ENCODE measurements at places on chromosomes 6 and 20.

GRCh38 chr6:7473805-7474719 lies 67.4 kb upstream of the DSP start:
- no peak for DNase-seq

GRCh38 chr20:38222231-38222922 lies 38.2 kb downstream of the KIAA1755 start:
- no peak for DNase-seq

DNA sequence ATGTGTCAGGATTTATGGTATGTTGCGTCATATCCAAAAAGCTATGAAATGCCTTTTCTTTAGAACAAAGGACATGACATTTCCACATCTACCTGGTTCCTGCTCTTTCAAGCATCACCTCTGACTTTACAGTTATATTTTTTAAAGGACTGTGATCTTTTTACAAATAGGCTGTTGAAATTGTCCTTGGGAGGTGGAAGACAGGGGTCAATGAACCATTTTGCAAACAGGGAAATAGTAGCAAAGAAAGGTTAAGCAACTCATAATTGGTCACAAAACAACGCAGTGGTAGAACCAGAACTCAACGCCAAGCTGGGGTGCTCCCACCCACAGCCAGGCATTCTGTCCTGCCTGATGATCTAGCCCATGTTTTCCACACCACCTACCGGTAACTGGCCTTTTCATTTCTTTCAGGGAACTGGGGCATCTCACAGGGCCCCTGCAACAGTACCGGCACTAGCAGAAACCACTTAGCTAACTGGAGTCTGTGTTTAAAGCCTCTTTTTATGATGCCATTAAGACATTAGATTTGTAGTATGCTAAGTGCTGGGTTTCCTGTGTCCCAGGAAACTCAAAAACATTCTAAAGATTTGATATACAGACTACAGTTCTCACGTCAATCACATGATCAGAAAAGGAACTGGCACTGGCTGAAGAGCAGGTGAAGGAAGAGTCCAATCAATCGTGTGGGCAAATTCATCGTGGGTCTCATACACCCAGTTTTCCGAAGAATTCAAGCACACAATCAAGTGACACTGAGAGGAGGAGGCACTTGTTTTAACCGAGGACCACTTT lies 13.9 kb downstream of the ZNF217 start:
- DNase-seq, result peak; percentile 66

DNA sequence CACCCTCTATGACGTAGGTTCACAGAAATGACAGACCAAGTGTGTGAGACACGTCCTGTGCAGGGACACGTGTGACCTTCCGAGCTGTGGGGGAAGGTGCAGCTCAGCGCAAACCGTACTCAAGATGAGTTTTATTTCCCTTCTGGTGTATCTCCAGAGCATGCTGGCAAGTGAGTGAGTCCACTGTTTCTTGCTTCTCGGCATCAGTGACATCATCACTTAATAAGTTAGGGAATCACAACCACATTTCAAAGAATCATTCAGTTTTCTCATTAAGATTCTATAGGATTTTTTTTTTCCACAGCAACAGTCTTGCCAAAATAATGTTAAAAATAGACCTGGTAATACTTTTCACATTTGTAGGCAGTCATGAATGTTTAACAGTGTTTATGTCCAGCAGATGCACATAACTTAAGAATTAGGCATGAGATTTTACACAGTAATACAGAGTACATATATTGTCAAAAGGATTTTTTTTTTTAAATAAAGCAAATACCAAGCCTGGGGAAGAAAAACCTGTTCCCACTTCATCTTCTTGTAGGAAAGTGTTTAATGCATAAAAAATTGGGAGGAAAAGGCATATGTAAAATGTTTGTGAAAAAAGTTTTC lies 417.8 kb downstream of the CDC5L start:
- peak; percentile 82 for DNase-seq

DNA sequence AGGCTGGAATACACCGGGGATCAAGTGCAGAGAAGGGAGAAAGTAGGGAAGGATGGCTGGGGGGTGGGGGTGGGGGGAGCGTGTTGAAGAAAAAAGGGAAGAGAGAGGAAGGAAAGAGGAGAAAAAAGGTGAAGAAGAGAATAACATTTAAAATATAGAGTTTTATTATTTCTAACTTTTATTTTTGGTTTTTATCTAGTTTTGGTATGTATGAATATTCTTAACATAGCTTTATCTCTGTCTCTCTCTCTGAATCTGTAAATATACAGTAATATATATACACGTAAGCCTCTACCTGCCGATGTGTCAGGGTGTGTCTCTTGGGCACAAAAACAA lies 30.0 kb downstream of the HLA-F start:
- DNase-seq, result no peak

GRCh38 chr6:18165751-18166150 lies 10.5 kb downstream of the KDM1B start:
- DNase-seq, result no peak

DNA sequence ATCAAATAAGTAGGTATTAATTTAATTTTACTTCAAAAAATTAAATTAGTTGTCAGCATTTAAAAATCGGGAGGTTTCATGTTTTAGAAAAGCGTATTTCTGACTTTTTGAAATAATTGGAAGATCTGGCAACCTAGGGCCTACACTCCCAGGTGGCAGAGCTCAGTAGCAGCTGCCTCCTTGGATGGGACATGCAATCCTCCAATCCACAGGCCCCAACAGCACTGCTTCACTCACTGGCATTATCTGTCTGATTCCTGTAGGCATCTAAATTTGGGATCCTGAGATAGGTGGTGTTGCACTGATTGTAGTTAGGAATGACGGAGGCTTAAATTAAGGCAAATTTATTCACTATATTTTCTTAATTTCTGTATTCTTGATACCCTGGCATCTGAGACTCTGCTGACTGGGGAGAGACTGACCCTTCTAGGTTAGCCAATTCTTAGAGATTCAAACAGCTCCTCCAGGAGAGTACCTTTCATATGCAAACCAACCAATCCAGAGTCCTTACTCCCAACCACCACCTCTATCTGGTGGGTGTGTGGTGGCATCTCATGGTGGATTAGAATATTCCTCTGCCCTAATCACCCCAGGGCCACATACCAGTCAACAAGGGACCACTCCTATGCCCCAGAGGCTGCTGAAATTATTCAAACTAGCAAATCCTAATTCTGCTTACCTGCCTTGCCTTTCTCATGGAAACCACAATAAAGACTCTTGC lies 146.6 kb upstream of the GLP1R start:
- no peak for DNase-seq

DNA sequence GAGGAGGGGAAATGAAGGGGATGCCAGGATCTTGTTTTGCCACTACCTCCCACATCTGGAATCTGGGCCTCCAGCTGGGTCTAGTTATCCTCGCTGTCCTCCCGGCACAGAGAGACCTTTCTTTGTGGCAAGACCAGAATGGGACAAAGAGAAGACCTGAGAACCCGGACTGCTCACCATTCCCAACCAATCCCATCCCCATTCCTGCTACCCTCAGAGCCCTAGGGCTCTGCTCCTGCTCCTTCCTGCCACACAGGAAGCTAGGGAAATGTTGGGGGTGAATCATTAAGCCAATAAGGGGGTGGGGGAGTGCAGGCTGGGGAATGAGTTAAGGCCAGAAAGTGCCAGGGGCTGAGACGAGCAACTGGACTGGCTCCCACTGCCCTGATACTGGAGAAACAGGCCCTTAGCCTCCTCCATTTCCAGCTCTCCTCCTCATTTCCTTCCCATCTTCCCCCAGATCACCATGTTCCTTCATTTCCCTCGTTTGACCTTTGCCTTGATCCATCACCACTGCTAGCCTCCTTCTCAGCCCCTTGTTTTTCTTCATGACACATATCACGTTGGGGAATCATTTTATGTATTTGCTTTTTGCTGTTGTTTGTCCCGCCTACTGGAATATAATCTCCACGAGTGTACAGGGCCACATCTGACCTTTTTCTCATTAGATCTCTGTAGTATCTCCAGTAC lies 4.6 kb upstream of the IER3 start:
- DNase-seq, result no peak

GRCh38 chr6:119339941-119340456 lies 9.6 kb downstream of the MAN1A1 start:
- DNase-seq, result no peak

DNA sequence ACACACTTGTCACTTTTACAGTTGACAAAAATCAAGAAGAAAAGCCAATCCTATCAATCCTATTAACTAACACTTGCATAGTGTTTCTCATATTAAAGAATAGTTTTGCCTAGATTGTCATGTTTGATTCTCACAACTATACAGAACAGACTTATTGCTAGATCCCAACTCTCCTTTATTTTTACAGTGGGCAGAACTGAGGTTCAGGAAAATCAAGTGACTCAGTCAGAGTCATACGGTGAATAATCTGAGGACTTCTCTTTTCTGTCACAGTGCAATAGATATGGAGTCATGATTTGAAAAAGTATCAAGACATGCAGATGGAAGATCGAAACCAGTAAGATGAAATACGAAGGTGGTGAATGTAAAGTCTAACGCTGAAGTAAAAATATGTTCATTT lies 195.1 kb upstream of the CITED2 start:
- DNase-seq, result peak; percentile 70

DNA sequence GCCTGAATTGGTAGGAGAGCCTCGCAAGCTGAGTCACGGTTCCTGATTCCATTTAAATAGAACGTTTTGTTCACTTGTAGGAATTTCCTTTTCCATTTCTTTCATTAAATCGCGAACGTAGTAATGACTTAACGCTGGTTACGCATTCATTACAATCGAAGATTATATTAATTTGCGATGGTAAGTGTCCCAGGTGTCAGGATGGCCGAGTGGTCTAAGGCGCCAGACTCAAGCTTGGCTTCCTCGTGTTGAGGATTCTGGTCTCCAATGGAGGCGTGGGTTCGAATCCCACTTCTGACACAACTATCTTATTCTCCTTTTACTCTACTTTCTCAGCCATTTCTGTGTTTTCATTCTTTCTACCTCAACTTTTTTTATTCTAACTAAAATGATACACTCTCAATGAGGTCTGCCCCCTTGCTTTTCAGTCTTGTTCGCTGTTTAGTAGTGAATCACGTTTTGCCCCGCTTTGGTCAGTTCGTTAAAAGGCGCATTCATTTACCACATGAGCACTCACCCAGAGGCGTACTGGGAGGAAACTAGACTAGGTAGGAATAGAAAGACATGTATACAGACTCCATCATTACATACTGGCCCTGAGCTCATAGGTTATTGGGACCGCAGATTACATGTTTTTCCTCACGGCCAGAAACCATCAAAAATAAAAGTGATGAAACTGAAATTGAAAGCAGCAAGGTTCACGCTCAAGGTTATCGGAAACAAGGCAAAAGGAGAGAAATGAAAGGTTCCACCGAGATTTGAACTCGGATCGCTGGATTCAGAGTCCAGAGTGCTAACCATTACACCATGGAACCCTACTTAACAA lies 17.3 kb upstream of the TRIM27 start:
- DNase-seq, result peak; percentile 71

GRCh38 chr6:14889188-14889587 lies 356.7 kb upstream of the JARID2 start:
- DNase-seq, result no peak

- no peak for DNase-seq
Observed at GRCh38 chr6:73182021-73182607, 43.2 kb downstream of the KHDC1L start.

GRCh38 chr6:7258231-7258763 lies 54.7 kb downstream of the SSR1 start:
- DNase-seq, result no peak

DNA sequence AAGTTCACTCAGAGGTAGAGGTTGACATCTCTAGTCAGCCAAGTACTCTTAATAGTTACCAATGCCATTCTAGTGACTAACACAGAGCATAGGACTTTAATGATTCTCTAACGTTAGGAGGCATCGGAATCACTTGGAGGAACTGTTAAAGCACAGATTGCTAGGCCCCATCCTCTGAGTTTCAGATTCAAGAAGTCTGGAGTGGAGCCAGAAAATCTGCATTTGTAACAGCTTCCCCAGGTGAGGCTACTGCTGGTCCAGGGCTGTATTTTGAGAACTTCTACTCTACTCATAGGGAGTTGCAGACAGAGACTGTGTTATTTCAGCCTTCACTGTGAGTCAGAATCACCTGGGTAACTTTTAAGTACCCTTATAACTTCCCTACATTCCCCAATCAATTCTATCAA lies 5.7 kb downstream of the LMBRD1 start:
- peak; percentile 27 for DNase-seq

DNA sequence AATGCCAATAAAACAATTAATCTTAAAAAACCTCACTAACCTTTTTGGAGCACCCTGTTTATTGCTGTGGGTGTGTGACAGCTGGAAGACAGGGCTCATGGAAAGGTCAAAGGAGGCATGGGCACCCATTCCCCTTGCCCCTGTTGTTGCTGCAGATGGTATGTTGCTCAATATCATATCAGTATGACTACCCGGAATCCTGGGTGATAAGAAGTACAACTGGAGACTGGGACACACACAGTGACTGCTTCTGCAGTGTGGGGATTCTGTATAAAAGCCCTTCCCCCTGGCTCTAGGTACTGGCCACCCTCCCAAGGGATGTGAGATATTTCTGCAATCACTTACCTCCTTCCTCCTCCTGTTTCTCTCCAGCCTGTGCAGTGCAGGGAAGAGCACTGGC lies 47.3 kb upstream of the IL20RA start:
- DNase-seq, result no peak

DNA sequence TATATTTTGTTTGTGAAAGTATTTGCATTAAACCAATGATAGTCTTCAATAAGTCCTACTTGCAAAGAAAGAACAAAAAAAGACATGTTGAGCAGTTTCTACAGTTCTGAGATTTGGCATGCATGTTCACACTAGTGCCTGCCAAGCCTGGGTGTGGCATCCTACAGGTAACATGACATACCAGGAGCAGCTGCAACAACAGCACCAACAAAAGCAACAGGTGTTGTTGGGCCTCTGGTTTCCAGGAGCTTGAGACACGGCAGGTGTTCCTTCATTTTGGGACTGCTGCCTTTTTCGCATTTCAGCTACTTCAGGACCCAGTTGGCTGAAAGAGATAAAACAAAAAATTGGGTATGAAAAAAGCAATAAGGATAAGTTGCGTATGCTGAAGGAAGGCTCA lies 41.2 kb upstream of the MTRF1L start:
- no peak for DNase-seq

GRCh38 chr6:160428069-160428430 lies 79.9 kb downstream of the SLC22A3 start:
- DNase-seq, result no peak
